Fibroblast of skin of right biceps (primary cell): ENCODE measurements at places on chromosomes 7 and 10.
A peak's percentile ranks its signal among the peaks of the same experiment; 100 is the strongest.

DNA sequence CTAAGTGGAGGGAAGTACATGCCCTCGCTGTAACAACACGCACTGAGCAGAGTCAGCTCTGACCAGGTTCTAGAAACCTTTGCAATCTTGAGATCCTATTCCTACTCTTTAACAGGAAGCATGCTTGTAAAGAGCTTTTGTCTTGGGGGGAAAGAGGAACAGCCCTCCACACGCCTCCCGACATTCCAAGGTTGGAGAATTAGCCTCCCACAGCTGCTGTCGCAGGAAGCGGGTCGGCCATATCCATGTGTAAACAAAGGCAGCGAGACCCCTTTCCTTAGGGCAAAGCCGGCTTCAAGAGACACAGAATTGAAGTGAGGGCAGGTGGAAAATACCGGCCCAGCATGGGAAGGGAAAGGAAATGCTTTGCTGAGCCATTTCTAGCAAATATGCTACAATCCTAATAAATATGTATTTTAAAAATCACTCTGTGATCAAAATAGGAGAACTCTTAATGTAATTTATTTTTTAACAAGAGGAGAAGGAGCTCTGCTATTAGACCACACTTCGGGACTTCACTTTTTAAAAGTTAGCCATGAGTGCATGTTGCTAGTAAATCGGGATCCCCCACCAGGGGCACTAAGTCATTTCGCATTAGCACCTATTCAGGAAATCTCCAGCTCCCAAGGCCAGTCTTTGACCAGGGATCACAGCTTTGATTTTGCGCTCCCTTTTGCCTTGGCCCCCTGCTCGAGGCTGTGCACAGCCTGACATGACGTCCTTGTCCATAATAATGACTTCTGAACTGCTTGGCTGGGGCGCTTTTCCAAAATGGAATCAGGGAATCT, 55.9 kb downstream of the FAM204A start:
- DNase-seq: no peak

DNA sequence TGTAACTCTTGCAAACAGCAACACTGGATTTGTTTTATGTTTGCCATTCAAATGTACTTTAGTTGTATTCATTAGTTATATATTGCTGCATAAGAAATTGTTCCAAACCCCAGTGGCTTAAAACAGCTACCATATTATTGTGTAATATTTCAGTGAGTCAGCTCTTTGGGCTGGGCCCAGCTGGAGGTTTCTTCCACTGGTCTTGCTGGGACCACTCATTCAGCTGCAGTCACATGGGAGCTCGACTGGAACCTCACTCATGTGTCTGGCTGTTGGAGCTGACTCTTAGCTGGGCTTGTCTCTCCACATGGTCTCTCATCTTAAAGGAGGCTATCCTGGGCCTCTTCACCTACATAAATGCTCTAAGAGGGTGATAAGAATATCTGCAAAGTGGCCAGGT, 23.2 kb upstream of the PIP4K2A start:
- DNase-seq: peak; percentile 72

DNA sequence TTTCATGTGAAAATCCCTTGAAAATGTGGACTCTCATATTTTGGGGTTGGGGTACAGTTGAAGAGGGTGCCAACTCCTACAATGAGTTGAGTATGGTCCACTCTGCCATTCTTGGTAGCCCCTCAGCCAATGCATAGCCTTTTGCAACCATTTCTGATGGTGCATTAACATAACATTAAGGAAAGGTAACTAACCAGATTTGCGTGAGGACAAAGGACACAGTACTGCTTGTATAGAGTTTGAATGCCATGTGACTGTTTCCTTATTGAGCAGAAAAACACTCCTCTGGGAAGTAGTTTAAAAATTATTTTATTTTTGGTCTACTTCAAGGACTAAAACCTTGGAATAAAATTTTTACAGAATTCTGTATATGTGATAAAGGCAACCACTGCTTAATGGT, 107.9 kb downstream of the HIBADH start:
- DNase-seq: no peak

DNA sequence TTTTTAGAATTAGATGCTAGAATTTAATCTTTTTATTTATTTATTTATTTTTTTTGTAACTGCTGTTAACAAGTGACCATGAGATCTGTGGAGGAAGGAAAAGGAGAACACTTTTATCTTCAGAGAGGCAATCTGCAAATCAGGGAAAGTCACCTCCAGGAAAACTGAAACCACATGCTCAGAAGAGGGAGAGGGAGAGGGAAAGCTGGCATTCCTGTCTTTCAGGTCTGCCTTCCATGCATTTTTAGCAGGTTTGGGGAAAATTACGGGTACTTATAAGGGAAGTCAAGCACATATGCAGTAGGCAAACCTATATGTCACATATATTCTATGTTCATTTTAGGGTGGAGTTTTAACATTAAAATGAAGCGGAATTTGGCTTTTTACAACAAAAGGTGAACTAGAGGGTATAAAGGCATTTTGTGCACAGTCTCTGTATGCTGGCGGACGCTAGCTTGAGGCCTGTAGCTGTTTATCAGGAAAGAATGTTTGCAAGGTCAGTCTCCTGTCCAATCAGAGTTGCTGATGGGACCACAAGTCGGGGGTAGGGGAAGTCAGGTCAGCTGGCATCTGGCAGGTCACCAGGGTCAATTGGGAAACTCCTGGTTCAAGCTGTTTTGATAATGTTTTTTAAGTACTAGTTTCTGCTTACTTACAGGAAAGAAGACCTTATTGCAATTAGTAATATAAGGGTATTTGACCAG, 333.5 kb downstream of the GPR158 start:
- no peak for DNase-seq

- DNase-seq: no peak
Observed at GRCh38 chr7:120218712-120219111, 54.3 kb upstream of the KCND2 start.

- no peak for DNase-seq
Observed at GRCh38 chr10:104807581-104808310, 166.7 kb downstream of the SORCS3 start.

DNA sequence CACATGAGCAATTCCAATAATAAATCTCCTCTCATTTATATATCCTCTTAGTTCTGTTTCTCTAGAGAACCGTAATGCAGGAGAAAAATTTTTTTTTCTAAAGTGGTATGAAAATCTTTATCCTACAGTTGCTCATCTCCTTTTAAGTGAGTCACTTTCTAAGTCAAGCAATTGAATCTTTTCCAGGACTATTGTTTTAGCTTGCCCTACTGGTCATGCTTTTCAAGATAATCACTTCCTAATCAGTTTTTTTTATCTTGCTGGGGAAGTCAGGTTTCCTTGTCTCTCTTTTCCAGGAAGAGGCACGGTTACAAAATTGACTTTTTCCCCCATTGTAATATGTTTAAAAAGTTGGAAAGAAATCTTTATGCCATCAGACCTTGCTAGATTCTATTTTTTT, 44.0 kb downstream of the INPP5F start:
- peak; percentile 76 for DNase-seq
